ENCODE measurements at places on chromosomes 5 and 9.
A peak's percentile ranks its signal among the peaks of the same experiment; 100 is the strongest.

GRCh38 chr9:26292943-26293342 is 599.7 kb downstream of the CAAP1 start:
- no peak for DNase-seq

DNA sequence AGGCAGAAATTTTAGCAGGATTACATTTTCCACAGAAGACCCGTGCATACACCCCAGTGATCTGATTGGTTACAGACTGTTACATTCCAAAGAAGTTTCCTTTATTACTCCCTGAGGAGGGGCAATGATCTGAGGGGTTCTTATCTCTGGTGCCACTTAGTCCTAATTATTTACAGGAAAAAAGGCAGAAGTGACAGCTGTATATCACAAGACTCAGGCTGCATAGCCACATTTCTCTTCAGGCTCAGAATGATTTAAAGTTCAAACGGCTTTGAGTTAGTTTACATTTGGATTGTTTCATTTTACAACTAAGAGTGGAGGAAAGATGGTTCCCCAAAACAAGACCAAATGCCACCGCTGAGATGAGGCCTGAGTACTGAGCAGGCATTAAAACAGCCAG is 17.3 kb downstream of the NAIF1 start:
- DNase-seq: no peak

GRCh38 chr9:134858051-134858841 is 22.4 kb upstream of the FCN2 start:
- no peak for DNase-seq

GRCh38 chr5:13063088-13063487 is 881.4 kb downstream of the DNAH5 start:
- DNase-seq: no peak

- DNase-seq: no peak
Measured at GRCh38 chr9:6424940-6425339, 11.9 kb downstream of the UHRF2 start.

DNA sequence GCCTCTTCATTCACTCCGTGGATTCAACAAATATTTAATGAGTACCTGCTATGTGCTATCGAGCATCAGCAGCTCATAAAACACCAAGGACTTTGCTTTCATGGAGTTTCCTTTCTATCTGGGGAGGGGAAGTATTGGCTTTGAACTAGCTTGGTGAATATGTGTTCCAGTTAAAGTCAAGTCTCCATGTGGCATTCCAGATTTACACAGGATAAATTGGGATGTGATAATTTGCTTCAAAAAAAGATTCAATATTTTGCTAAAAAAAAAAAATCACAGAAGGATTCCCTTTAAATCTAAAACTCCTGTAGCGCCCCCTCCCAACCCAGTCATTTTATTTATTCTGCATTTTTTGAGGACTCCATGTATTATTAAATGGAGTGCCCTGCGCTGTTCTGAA is 346.3 kb upstream of the SLC30A5 start:
- no peak for DNase-seq

DNA sequence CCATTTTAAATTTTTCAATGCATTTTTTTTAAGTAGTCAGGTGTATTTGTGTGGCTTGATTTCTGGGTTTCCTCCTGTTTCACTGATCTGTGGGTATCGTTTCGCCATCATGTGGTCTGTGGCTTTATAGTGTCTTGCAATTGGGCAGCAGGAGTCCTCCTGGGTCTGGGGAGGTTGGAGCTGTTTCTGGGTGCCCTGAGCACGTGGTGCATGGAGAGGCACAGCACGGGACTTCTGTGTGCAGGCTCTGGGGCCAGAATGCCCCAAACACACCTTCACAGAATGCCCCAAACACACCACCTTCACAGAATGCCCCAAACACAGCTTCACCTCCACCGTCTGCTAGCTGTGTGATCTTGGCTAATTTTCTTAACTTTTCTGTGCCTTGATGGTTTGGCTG is 82.6 kb upstream of the COL5A1 start:
- DNase-seq: no peak

DNA sequence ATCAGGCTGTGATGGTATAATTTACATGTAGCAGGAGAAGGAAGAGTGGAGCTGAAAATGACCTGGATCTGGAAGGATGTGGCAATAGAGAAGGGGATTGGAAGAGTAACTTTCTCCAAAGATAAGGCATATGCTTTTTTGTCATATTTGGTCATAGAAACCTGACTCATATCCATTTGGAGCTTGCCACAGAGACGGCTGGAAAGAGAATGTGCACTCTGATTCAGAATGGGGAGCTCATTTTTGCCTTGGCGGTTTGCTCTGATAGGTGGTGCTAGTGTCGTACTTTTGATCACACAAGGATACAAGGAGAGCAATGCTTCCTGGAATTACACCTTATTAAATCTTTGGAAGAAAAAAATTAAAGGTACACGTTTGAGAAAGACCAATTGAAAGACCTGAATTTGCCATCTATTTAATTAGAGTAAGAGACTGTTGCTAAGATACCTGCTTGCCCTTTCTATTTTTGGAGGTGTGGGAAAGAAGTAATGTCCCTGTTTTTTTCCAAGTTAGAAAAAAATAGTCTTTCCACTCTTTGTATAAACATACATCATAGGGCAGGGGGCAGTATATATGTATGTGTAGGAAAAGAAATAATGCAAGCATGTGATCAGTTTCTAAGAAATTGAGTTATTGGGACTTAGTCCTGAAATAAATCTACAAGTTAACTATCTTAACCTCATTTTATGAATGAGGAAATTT is 5.4 kb downstream of the LSM11 start:
- no peak for DNase-seq

DNA sequence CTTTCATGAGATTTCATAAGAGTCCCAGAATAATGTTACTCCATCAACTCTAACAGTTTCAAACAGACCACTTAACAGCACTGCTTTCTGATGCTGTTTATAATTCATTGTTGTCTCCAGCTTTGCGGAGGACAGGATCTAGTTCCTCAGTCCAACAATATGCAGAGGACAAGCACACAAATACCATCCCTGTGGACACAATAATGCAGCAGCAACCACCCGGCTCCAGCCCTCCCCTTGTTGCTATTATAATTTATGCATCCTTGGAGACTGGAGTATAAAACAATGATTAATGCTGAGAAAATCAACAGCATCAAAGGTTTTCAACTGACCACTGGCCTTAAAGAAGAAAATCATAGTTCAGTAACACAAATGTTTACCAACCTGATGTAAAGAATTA is 108.3 kb downstream of the DENND1A start:
- DNase-seq: no peak

GRCh38 chr5:19902316-19902934 is 85.6 kb downstream of the CDH18 start:
- no peak for DNase-seq

GRCh38 chr9:130939405-130940026 is 469 bp upstream of the FIBCD1 start:
- DNase-seq: no peak

GRCh38 chr5:10735569-10736276 is 25.3 kb downstream of the DAP start:
- DNase-seq: no peak

DNA sequence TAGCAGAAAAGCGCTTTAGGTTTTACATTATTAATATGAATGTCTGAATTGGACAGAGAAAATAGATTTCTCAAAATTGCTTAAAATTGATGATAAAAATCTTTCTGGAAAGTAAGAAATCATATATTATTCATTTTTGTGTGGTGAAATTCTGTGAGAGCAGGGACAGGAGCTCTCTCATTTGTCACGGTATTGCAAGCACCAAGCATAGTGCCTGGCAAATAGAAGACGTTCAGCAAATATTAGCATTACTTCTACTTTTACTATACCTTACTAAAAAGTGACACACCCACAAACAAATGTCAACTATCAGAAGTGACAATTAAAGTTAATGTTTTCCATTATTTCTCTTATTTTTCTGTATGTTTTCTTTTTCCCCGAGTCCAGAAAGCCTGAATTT is 69.1 kb downstream of the XRCC4 start:
- no peak for DNase-seq

GRCh38 chr5:141669520-141669919 is 12.5 kb downstream of the ARAP3 start:
- DNase-seq: no peak

GRCh38 chr5:38557308-38557710 is 863 bp upstream of the LIFR start:
- no peak for DNase-seq

DNA sequence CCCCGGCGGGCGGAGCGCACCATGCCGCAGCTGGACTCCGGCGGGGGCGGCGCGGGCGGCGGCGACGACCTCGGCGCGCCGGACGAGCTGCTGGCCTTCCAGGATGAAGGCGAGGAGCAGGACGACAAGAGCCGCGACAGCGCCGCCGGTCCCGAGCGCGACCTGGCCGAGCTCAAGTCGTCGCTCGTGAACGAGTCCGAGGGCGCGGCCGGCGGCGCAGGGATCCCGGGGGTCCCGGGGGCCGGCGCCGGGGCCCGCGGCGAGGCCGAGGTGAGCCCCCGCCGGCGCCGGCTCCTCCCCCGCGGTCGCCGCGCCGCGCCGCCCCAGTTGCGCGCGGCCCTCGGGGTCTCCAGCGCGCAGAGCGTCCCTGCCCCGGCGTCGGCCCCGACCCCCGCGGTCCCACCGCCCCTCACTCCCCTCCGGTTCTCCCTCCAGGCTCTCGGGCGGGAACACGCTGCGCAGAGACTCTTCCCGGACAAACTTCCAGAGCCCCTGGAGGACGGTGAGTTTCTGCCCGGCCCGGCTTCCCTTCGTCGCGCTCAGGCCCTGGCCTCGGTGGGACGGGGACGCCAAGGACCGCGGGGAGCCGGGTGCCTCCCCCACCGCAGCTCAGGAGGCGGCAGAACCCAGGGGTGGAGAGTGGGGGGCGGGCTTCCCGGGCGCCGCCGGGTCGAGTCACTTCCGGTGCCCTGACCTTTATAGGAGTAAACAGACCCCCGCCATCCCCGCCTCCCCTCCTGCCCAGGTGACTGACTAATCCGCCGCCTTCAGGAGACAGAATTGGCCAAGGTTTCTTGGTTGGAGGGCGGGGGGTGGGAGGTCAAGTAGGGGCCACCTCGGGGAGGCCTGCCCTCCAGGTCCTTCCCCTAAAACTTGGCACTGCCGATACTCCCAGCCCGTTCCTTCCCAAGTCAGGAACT is 665 bp downstream of the TCF7 start:
- peak; percentile 81 for DNase-seq

DNA sequence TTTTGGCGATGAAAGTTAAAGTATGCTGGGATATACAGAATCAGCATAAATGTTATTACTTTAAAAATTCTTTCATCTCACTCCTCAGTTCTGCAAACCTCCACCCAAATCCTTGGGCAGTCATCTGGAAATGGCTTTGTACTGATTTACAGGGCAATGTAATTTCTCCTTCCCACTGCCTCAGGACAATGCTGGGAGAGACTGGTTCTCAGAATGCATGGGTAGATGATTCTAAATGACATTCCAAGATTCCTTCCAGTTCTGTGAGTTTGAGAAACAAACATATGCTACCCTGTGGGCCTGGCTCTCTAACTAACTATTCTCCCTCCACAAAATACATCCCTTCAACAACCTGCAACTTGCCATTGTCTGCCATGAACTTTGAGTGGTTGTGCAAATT is 7.5 kb upstream of the PSAT1 start:
- DNase-seq: no peak

- DNase-seq: no peak
Measured at GRCh38 chr9:108386859-108387384, 468.9 kb downstream of the ACTL7B start.

GRCh38 chr5:78974011-78974410 is 11.1 kb downstream of the ARSB start:
- DNase-seq: no peak

- no peak for DNase-seq
Measured at GRCh38 chr9:33447799-33448553, 583 bp upstream of the AQP3 start.

DNA sequence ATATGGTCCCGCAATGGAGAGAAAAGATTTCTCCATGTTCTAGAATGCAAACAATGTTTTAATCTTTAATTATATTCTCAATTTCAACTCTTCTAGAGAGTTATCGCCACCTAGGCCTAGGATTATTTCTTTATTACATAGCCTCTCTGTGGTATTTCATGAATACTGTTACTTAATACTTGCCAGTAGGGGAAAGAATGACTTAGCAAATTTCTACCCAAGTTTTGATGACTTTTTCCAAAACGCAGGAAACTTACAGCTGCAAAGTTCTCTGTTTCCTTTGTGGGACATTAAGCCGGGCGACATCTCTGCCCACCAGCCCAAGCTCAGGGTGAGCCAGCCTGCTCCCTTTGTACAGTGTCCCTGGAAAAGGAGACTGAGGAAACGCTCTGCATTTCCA is 73.8 kb downstream of the MED27 start:
- no peak for DNase-seq

- no peak for DNase-seq
Measured at GRCh38 chr9:34993502-34994259, 4.1 kb downstream of the DNAJB5 start.

GRCh38 chr5:35876922-35877321 is 20.2 kb downstream of the IL7R start:
- DNase-seq: no peak

DNA sequence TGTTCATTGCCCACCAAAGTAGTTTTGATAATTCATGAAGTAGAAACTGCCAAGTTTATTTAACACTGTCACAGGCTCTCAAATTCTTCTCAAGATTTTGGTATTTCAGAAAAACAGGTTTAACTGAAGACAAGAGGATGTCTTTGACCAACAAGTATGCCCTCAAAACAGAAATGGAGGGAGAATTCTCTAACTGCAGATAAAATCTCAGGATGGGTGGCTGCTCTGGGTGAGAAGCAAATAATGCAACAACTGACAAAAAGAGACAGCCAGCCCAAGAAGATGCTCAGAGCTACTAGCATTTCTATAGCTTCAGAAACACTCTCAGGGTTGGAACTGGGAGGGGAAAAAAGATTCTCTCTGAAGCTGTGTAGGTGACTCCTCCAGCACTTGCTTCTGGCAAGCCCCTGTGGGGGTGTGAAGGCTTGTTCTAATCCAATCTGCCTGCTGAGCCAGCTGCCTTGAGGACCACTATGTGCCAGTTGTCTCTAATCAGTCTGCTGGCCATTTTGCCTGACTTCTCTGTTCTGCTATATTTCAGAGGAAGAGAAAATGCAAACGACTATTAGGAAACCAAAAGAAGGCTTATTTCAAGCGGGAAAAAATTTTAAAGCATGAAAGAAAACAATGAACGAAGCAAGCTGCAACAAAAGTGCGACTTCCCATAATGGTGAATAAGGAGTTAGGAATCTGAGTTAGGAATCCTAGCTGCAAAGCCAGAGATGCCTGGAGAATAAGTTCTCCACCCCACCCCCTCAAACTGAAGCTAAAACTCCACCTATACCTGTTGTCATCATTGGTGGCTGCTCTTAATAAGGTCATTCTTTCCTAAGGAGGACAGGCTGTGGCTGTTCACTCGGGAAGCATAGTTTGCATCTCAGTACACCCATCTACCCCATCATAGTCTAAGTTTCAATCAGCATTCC is 147.5 kb downstream of the GNAQ start:
- DNase-seq: no peak

- no peak for DNase-seq
Measured at GRCh38 chr9:131999692-132000551, 79.7 kb downstream of the MED27 start.

GRCh38 chr5:5287419-5287818 is 135.1 kb upstream of the ICE1 start:
- no peak for DNase-seq

- DNase-seq: no peak
Measured at GRCh38 chr5:112014783-112015395, 257.9 kb upstream of the NREP start.
